ENCODE measurements at places on chromosomes 16 and 17. TPM values are rescaled to one million over a fixed set of nuclear protein-coding genes. Genes with fewer than 3 reads are reported as not detected.

Gene MEIOB
- 0.38 TPM for total RNA-seq

DNA sequence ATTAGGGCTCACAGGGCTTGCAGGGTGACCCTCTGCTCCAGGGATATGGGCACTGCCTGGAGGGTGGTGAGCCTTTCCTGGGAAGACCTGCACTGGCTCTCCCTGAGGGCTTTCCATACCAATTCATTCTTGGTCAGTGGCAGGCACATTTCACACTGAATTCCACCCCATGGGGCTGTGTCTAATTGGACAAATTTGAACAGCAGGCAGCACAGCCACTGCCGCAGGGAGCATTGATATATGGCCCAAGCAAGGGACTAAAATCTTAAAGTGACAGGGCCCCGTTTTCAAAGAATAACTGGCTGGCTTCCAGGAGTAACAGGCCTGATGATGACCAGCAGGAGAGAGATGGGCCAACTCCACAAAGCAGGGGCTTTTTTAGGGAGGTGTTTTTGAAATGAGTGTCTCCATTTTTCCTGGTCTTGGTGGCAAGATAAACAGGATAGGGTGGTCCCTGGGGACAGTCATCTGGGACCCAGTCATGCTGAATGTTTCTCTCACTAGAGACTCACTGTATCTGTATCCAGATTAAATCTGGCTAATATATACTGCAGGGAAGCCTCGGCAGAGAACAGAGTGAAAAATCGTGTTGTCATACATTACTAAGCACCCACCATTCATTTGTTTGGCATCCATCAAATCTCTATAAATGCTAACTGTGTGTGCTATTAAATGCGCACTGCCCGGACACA, 74.1 kb upstream of the TBX2 start:
- peak; percentile 67 for DNase-seq

Gene HCRT
- total RNA-seq: not detected

DNA sequence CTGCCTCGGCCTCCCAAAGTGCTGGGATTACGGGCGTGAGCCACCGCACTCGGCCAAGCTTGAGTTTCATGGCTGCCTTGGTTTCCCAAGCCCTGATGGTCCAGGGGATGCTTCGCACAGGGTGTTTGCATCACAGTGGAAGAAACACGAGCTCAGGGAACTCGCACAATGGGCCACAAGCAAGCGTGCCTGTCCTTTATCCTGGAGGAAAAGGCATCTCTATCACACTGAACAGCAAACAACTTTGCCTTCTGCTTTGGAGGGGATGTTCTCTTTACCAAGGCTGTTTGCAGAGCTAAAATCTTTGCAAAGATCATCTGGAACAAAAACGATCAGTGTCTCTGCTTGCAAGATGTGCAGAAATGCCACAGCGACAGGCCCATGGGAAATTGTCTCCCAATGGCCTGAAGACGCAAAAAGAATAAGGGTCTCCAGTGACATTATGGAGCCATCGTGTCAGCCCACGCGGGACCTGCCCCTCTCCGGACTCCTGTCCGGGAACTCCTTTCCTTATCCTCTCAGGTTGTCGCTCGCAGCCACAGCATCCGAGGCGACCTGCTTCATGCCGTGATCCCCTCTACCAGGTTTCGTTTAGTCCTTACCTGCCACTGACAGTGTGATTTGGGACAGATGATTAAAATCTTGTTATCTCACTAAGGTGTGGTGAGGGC, 44.1 kb upstream of the CBFA2T3 start:
- DNase-seq: no peak

DNA sequence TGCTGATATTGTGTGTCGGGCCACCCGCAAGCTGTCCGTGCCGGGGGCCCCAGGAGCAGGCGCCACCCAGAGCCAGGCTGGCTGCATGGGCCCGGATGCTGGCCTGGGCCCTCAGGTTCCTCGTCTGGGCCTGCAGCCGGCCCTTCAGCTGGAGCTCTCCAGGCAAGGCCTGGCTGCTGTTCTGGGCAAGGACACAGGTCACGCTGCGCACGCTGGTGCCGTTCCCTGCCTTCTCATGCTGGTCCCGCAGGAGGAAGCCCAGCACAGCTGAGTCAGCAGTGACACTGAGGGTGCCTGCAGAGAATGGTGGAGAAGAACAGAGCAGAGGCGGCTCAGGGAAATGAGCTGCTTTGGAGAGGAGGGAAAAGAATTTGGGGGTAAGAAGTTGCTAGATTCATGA, 79.9 kb downstream of the RMI2 start:
- no peak for DNase-seq

DNA sequence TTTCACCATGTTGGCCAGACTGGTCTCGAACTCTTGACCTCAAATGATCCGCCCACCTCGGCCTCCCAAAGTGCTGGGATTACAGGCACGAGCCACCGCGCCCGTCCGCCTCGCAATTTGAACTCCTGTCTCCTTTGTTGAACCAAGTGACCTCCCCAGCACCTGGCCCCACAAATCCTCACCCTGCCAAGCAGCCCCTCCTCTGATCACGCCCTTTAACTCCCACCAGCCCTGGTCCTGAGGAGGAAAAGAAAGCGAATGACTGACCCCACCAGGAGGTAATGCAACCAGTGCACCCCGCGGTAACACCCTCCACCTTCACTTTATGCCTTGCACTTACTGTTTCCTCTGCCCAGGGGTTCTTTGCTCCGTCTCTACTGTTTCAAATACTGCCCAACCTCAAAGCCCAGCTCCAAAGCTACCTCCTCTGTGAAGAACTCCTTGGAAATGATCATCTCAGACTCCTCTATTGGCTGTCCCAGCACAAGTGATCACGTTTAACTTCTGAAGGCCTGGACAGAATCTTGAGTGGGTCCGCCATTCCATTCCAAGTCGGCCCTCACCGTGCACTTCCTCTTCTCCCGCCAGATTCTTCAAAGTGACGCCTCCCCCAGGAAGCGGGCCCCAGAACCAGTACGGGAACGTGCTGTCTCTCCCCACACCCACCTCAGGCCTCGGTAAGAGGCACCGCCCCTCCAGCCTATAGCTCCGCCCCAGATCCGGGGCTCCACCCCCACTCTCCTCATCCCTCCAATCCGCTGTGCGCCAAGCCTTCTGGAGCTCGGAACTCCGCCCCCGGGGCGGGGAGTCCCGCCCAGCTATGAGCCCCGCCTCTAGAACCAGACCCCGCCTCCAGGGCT, 4.4 kb downstream of the CD19 start:
- peak; percentile 35 for DNase-seq

Gene GLIS2
- total RNA-seq: 3.2 TPM

GRCh38 chr17:81733507-81734404, 21.7 kb downstream of the SLC25A10 start:
- peak; percentile 77 for DNase-seq

Gene MPV17L
- total RNA-seq: 0.02 TPM

DNA sequence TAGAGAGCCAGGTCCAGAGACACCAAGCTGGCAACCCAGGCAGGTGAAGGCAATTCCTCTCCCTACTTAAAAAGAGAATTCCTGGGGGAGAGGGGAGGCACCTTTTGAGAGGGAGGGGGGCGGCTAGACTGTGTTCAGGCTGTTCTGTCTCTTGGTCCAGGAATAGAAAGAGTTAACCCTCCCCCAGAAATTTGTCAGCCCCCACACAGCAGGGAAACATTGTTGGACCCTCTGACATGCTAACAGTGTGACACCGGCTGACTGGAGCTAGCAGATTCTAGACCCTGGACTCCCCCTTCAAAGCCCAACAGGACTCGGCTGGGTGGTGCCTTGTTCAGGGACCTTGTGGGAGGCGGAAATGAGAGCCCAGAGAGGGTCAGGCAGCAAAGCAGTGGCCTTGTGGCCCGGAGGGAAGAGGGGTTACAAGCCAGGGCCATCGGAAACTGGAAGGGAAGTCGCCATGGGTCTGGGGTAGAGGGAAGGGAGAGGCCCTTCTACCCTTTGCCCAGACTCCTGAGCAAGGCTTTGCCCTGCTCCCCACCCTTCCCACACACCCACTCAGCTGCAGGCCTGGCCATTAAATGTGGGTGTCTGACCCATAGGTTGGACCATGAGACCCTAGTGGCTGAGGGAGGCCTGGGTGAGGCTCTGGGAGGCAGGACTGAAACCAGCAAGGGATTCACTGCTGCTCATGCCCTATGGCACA, 44.6 kb downstream of the RAI1 start:
- no peak for DNase-seq

Gene HERPUD1
- total RNA-seq: 35.0 TPM

Gene DYNLRB2
- not detected for total RNA-seq

GRCh38 chr16:72195609-72196008, 23.7 kb upstream of the PMFBP1 start:
- DNase-seq: no peak

Gene C17orf78
- not detected for total RNA-seq

DNA sequence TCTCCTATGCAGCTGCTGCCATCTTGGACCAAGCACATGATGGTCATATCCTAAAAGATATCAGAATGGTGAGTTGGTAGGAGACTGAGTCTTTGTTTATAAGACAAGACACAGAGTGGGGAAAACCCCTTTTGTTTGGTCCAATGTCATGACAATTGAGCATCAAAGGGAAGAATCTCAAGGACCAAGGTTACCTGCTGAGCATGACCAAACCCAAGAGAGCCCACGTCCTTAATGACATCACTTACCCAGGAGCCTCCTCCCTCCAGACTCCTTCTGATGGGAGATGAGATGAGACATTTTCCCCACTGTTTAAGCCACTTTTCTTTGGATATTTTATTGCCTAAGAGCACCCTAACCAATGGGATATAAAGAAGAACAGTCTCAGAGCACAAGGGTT, 478.1 kb downstream of the NPIPA7 start:
- no peak for DNase-seq

DNA sequence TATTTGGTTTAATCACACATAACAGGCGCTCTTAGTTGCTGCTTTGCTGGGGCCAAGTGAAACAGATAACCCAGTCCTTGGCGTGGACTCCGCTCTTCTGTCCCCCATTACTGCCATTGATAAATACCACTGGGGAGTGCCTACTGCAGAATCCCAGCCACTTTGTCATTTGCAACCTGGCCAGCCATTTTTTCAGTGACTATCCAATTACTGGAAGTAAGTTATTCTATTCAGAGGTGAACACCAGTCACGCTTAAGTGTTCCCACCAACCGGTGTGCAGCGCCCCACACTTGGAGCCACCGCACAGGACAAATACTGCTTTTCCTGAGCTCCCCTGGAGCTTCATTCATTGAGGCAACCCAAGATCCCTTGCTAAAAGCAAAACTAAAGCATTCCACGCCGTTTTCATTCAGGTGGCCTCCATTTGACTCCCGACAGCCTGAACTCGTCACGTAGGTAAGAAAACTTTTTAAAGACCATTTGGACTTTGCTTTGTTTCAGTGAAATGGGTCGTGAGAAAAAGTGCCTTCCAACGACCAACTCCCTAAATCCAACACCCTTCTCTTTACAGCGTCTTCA, 1.8 kb downstream of the USP7 start:
- DNase-seq: no peak

GRCh38 chr16:8885674-8886592, 3.8 kb downstream of the LITAFD start:
- DNase-seq: peak; percentile 80

GRCh38 chr17:8142887-8143580, 9.2 kb downstream of the PER1 start:
- DNase-seq: no peak

DNA sequence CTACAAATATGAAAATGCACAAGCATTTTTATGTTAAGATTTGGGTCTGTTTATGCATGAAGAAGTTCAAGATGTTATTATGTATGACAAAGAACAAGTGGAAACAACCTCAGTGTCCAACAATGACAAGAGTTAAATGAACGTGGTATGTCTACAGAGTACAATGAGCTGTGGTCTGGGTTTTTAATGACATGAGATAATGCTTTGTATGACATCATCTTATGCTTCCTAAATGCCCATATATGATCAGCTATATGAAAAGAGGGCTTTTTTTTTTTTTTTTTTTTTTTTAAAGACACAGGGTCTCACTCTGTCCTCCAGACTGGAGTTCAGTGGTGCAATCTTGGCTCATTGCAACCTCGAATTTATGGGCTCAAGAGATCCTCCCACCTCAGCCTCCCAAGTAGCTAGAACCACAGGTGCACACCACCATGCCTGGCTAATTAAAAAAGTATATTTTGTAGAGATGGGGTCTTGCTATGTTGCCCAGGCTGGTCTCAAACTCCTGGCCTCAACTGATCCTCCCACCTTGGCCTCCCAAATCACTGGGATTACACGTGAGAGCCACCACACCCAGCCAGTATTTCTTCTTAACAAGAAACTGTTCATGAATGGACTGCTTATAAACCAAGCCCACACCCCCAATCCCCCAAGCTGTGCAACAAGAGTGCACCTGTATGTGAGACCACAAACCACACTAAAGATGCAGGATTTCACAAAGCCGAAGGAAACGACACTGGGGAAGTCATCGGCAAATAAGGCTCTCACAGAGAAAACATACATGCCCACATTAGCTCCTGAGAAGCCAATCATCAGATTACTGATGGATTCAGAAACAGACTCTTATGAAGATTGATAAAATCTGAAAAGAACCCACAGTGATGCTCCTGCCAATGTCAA, 114.5 kb downstream of the CPPED1 start:
- peak; percentile 24 for DNase-seq

DNA sequence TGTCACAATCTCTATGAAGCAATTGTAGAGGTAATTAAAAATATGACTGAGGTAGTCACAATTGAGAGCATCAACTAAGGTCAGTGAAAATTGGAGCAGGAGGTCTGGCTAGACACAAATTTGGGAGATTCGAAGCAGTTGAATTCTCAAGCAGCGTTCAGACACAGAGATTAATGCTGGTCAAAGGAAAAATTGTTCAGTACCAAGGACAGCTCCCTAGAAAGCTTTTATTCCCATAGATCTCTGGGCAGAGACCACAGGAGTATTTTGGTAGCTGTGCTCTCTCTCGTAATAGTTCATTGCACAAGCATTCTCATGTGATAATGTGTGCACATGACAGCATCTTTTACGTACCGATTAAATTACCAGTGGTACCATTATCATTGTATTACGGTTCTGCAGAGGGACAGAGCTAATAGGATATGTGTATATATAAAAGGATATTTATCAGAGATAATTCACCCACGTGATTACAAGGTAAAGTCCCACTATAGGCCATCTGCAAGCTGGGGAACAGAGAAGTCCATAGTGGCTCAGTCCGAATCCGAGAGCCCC, 387.5 kb upstream of the HSBP1 start:
- DNase-seq: peak; percentile 22
